ENCODE measurements at places on chromosomes 5 and 9.

GRCh38 chr5:180283026-180283615 lies 8.8 kb downstream of the MAPK9 start:
- DNase-seq, result peak; percentile 57

DNA sequence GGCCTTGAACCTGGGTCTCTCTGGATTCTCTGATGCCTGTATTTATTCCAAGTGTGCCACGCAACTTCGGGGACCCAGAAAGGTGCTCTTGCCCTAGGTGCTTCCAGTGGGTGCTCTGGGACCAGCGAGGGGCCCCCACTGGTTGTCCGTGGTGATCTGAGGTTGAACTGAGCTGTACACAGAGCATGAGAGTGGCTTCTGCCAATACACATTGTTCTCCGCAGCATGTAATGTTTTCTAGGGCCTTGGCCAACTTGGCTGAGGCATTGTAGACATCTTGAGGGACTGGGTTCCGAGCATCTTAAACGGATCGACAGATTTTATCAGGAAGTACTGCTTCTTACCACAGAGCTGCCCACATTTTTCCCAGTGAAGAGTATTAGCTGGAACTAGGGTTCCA lies 117.9 kb downstream of the MTX3 start:
- DNase-seq, result no peak

DNA sequence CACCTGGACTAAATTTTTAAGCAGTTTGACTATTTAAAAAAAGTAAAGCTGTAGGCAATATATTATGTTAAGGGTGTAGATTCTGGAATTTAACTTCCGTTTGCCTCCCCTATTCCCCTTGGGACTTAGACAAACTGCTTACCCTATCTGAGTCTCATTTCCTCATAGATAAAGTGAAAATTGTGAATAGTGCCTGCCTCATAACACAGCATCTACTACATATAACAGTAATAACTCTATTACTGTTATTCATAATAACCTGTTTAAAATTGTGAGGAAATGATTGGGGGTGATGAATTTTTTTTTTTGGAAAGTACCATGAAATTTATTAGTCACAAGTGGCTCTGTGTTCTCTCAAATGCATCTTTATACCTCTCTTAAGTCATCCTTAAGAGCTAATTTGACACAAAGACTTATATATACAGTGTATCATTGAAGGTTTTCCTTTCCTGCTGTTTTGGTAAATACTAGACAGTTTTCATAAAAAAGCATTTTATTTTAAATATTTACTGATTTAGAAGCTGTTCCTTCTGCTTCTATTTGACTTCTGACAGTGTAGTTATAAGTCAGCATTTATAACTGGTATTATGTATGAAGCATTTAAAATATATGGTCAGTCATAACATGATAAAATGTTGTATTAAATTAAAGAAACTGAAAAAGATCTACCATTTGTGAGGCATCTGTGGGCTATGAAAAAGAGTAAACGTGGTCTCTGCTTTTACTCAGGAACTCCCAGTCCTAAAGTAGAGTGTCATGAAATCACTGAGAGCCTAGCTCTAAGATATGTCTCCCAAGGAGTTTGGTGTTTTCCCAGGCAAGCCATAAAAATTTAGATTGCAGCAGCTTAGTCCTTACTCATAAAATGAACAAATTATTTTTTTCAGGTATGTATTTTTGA lies 46.4 kb downstream of the MCCC2 start:
- DNase-seq, result no peak

- DNase-seq, result no peak
These were observed 96.8 kb upstream of the GNA14 start for GRCh38 chr9:77744841-77745430.

GRCh38 chr5:100584889-100585288 lies 49.7 kb downstream of the FAM174A start:
- DNase-seq, result no peak

GRCh38 chr9:124940521-124940893 lies 376 bp downstream of the GOLGA1 start:
- peak; percentile 59 for DNase-seq

DNA sequence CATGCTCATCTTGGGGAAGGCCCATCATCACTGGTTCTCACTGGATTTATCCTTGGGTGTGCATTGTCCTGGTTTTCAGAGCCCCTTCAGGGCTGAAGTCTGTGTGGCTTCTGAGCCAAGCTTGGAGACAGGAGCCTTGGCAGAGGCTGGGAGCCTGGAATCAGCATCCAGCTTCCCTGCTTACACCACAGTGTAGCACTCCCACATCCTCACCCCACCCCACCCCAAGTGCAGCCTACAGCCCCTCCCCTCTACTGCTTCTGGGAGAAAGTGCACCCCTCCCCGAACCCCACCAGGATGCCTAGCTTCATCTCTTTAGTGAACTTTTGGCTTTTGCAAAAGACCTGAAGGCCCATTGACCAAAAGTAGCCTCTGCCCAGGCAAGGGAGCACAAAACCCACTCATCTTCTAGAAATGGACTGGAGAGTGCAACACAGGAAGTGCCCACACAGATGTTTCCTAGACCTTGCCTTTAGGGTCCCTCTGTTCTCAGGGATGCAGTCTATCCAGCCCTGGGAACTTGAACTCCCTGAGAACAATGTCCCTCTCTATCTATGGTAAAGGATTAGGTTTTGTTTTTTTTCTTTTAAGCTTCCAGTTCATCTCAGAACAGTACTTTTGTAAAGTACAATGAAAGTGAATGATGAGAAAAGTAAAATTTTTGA lies 189.7 kb downstream of the PALM2AKAP2 start:
- DNase-seq, result no peak

- no peak for DNase-seq
These were observed 2.5 kb upstream of the NRARP start for GRCh38 chr9:137304383-137305059.

DNA sequence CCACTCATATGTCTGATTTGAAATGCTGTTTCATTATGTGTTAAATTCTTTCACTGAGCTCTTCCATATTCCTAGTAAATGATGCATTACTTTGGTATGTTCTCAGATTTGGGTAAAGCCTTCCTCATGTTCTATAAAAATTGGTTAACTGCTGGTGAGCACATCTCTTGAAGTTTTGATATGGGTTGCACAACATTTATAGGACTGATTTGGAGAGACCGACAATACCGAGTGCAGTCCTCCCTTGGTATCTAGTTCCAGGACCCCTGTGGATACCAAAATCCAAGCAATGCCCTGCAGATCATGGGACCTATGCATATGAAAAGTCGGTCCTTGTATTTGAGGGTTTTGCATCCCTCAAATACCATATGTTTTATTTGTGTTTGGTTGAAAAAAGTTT lies 37.8 kb downstream of the WDR36 start:
- peak; percentile 14 for DNase-seq

GRCh38 chr5:33891788-33892619 lies at the start of gene ADAMTS12:
TSS of gene ADAMTS12 (minus strand) at chr5:33891990. CDS start at chr5:33891856, 134 bp downstream.
- DNase-seq, result peak; percentile 19

- no peak for DNase-seq
These were observed 37.9 kb downstream of the WWC1 start for GRCh38 chr5:168329302-168329701.

GRCh38 chr9:105401651-105402050 lies 46.2 kb upstream of the FSD1L start:
- DNase-seq, result no peak

- no peak for DNase-seq
These were observed 77.2 kb upstream of the RAPGEF1 start for GRCh38 chr9:131817073-131817472.

DNA sequence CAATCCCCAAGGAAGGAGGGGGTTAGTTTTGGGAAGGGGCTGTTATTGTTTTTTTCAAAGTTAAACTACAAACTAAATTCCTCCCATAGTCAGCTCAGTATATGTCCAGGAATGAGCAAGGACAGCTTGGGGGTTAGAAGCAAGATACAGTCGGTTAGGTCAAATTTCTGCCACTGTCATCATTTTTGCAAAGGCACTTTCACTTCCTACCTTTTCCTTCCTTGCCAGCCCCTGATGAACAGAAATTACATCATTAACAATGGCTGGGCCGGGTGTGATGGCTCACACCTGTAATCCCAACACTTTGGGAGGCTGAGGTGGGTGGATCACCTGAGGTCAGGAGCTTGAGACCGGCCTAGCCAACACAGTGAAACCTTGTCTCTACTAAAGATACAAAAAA lies 51.5 kb upstream of the HRH2 start:
- DNase-seq, result no peak

GRCh38 chr9:131706608-131706970 lies 33.3 kb downstream of the RAPGEF1 start:
- DNase-seq, result no peak

DNA sequence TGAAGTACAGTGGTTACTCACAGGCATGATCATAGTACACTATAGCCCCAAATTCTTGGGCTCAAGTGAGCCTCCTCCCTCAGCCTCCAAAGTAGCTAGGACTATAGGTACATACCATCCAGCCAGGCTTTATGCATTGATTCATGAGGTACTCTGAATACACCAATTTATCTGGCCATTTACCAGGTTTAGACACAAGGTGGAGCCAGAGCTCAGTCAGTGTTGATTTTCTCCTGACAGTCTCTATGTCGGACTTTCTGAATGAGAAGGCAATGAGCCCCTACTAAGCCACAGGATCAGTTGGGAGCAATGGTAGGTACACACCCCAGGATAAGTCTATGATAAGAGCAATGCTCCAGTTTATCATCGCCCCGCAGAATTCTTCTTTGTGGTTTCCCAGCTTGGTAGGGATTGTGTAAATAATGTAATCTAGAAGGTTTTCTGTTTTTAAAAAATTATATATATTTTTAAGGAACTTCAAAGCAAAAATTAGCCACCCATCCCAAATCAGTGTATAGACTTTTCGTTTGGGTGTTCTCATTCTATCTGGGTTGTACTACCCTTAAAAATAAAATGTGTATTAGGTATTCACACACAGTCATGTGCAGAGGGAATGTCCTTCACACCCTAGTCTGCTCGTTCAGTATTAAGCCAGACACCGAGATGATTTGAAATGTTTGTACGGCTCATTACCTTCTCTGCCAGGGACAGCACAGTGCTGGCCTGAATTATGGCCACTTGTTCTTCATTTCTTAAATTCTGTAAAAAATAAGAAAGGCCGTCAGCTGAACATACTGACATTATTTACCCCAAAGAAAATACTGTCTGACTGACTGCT lies 118.4 kb upstream of the DPYSL3 start:
- peak; percentile 60 for DNase-seq

- peak; percentile 67 for DNase-seq
These were observed 1.4 kb upstream of the HSDL2 start for GRCh38 chr9:112378328-112379176.

- no peak for DNase-seq
These were observed 29.3 kb upstream of the CLPTM1L start for GRCh38 chr5:1374030-1374678.

DNA sequence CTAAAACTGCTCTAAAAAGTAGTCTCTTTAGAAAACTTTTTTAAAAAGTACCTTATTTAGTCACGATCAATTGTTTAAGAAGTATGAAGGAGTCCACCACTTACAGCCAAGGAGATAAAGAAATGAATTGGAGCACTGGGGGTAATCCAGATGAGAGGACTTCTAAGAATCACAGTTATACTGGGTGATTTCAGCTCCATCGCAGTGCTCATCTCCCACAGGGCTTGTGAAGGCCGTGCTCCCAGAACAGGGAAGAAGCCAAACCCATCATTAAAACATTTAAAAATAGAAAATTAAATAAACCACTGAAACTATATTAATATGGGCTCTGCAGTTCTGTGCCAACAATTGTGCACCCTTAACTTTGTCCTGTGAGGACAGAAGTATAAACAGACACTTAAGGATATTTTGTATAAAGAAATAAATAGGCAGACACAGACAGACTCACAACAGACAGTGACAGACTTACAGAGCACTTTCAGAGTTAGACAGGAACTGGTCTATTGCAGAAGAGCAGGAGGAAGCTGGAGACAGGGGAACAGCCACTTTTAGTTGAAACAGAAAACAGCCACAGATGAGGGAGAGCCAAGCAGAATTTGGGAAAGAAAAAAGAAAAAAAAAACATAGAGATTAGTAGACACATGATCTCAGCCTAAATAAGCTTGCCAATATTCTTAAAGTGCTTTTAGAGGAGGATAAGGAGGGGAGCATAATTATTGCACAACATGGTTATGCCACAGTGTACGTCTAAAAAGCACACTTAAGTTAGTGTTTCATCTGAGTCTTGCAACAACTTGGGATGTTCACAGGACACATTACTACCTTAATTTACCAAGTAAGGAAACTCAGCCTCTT lies 81.8 kb downstream of the FBXO38 start:
- DNase-seq, result no peak

GRCh38 chr5:68834491-68834981 lies 259.3 kb upstream of the SLC30A5 start:
- DNase-seq, result no peak

DNA sequence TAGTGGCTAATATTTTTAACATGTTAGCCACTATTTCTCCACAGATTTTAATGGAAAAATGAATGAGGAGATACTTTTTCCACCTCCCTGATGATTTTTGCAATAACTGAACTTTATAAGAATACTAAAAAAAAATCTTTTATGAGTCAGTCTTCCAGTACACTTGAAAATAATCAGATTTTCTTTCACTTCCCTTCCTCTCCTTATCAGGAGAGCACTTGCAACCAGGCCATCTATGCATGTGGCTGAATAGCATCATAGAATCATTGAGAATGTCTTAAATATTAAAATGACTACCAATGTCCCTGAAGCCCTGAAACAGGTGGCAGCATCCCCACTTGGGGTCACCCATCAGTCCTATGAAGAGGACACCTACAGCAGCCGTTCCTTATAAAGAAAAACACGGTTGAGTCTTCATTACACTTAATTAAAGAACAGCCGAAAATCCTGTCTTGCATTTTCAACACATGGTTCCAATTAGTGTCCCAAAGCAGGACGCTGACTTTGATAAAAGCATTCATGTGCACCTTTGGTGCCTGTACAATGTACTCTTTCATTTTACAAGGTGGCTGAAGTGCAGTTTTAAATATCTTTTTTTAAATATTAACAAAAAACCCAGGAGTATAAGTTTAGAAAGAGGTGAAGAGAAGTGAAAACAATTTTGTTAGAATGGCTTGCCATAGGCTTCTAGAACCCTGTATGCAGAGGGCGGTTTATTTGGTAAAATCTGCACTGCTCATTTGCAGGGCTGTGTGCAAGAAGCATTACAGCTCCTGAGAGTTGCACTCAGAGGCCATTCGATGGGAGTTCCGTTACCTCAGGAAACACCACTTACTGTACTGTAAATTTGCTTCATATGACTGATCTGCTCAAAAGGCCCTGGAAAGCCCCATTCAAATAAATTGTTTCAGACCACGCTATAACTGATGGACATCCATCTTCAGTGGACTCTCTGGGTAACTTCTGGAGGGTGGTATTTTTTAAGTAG lies 106.9 kb upstream of the VCAN start:
- no peak for DNase-seq

DNA sequence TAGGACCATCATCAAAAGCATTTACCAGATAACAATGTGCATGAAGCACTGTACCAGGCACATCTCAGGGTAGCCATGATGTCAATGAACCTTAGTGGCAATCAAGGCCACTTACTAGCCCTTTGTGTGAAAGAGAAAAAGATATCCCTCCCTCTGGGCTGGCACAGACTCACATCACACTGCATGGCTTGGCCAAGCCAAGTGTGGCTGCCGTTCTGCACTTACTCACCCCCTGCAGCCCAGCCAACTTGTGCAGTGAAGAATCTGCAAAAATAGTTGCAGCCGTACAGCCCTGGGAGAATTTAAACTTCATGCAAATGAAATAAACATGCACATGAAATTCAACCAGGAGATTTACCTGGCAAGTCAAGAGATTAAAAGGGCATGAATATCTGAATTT lies 333.5 kb downstream of the DEPDC1B start:
- no peak for DNase-seq

Data from RWPE1 (cell line).